ENCODE measurements at places on chromosomes 5 and 9.

DNA sequence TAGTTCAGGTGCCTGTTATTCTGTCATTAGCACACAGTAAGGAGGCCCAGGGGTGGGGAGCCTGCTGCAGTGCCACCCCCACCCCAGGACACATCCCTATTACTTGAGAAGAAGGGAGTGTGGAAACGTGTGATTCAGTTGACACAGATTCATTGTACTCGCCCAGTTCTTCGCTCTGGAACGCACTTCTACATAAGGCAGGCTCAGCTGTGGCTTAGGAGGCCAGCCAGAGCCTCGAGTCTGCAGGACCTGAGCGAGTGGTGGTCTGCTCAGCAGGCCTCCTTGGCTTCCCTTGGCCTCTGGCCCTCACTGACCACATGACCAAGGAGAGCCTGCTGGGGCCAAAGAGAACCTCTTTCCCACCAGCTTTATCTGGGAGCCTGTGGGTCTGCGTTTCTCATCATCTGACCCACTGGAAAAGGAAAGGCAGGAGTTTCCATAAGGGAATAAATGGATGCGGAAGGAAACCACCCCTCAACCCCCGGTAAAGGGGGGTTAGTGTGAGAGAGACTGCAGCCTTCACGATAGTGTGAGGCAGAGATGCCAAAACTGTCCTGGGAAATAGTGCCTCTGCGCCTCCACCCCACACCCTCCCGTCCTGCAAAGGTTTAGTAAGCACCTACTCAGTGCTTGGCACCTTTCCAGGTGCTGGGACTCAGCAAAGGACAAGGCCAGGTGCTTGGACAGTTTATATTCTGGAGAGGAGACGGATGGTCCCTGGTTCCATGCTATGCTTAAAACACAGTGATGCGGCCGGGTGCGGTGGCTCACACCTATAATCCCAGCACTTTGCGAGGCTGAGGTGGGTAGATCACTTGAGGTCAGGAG is 73.7 kb downstream of the PPARGC1B start:
- no peak for DNase-seq

DNA sequence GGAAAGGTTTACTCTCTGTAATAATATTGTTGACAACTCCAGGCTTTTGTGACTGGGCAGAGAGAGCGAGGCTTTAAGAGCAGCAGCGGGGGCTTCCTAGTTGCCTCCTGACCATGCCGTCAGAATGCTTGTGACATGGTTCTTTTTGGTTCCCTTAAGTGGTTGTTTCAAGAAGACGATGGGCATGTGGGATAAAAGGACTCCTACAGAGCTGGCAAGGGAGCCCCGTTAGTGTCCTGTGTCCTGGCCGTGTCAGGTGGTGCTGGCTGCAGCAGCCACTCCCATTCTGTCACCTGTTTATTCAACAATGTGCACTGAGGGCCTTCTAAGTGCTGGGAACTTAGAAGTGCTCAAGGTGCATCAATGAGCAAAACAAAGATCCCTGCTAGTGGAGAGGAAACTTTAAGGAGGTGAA is 19.7 kb downstream of the LCP2 start:
- no peak for DNase-seq

GRCh38 chr5:131262953-131263541 is 806 bp upstream of the CDC42SE2 start:
- DNase-seq = no peak

DNA sequence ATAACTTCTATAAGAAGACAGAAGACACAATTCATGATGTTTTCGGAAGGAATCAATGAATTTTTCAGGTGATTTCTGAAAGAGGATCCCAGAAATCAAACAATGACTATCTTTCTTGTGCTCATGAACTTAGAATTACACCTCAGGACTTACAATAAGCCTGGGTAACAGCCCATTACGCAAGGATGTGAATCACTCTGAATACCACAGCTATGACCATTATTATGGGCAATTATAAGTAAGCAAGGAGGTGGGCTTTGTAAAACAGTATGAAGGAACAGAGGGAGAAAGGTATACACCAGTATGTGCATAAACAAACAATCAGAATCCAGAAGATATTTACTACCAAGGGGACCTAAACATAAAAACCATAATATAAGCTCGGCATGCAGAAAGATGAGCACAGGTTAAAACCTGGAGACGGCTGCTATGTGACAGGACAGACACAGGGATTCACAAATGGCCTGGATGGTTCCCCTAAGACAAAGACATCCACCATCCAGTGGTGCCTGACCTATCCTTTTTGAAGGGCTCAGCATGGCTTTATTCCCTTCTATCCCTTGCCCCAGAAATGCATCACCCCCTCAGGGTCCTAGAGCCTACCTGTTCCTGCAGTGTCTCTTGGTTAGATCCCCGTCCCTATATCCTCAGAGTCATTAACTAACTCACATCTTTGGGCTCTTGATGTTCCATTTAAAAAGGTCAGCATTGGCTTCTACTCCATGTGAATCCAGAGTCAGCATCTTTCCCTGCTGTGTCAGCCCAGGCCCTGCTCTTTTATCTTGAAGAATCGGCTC is 21.8 kb upstream of the PPP2CA start:
- no peak for DNase-seq

- DNase-seq = no peak
Measured at GRCh38 chr9:129590466-129590865, 30.4 kb downstream of the C9orf50 start.

DNA sequence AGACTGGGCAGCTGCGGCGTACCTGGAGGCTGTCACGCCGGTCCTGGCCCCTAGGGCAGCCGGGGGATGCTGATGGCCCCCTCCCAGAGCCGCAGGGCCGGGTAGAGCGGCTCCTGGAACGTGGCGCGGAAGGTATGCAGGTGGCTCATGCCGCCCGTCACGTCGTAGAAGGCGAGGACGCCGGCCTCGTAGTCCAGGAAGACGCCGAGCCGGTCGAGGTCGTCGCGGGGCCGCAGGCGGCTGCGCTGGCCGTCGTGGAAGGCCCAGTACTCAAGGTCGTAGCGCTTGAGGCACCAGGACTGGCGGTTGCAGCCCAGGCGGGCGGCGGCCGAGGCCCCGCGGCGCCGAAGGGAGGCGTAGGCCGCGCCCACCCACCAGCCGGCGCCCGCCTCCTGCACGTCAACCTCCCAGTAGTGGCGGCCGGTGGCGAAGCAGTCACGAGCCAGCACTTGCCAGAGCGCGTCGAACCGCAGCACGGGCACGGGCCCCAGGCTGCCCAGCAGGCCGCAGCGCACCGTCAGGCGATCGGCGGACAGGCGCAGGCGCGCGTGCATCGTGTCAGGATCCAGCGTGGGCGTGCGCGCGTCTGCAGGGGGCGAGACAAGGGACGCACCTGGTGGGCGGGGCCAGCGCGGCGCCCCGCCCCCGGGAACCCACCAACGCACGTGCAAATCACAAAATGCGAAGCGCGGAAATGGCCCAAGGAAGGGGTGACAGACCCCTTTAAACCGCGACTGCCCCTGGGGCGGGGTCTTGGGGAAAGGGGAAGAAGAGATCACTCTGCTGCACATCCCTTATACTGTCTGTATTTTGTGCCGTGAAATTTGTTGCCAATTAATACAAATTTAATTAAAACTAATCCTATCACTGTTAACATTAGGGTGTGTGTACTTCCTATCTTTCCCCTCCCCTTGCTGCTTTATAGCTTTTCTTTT is 31.2 kb downstream of the NANS start:
- DNase-seq = peak; percentile 17

Data from fibroblast of the conjunctiva (primary cell).